ENCODE measurements at places on chromosomes 7 and 10. TPM values are rescaled to one million over a fixed set of nuclear protein-coding genes. Genes with fewer than 3 reads are reported as not detected.

The NUTM2A gene
- total RNA-seq, result 0.46 TPM

The UTF1 gene
- not detected for total RNA-seq

The ADGRA1 gene
- total RNA-seq, result not detected

The PTPRN2 gene
- 0.26 TPM for total RNA-seq

The SFXN2 gene
- total RNA-seq, result 6.7 TPM

The COBL gene
- total RNA-seq, result not detected

The GCK gene
- total RNA-seq, result 1.4 TPM

The SPDYE9 gene
- not detected for total RNA-seq

The GET4 gene
- total RNA-seq, result 19.4 TPM

The ITGB8 gene
- 95.7 TPM for total RNA-seq

The FBH1 gene
- 99.9 TPM for total RNA-seq

The LIPF gene
- not detected for total RNA-seq

The ACTL6B gene
- not detected for total RNA-seq

The PIP4K2A gene
- 36.0 TPM for total RNA-seq

The CD36 gene
- total RNA-seq, result 1,000 TPM

The FAM221A gene
- total RNA-seq, result 1.5 TPM

Measured in smooth muscle cell of the pulmonary artery (primary cell).